ENCODE measurements at places on chromosomes 5 and 9.
A peak's percentile ranks its signal among the peaks of the same experiment; 100 is the strongest.

- DNase-seq, result no peak
Observed at GRCh38 chr9:110440796-110441195, 103.1 kb upstream of the TXNDC8 start.

DNA sequence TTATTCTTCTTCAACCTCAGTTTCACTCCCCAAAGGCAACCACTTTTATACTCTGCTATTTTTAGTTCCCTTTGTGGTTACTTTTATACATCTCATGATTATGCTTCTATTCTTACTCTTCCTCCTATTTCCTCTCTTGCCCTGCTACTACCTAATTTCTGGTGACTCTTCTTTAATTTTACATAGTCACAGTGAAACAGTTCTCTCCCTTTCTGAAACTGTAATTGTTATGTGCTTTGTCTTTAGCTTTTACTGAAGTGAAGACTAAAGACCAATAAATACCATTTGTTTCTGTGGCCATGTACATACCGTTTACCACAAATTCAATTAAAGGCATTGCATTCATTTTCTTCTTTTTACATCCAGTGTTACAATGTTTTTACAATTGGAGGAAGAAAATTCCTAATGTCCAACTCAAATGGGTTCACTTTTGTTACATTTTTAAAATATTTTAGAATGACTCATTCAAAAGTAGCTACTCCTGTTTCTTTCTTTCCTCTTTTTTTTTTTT is 410.6 kb downstream of the PSAT1 start:
- DNase-seq, result no peak

DNA sequence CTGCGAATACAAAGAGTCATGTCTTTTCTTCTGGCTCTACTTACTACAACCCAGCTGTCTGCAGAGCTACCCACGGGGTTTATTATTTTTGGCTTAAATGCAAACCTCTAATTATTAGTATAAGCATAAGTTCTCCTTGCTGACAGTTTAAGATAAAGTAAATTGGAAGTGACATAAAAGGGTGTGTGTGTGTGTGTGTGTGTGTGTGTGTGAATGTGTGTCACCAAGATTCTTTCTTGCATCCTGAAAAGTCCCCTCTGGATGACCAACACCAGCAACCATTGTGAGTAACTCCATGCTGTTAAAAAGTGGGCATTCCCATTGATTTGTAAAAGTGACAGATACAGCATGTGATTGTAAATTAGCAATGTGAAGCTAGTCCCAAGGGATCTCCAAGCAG is 803.8 kb upstream of the ZNF608 start:
- no peak for DNase-seq

DNA sequence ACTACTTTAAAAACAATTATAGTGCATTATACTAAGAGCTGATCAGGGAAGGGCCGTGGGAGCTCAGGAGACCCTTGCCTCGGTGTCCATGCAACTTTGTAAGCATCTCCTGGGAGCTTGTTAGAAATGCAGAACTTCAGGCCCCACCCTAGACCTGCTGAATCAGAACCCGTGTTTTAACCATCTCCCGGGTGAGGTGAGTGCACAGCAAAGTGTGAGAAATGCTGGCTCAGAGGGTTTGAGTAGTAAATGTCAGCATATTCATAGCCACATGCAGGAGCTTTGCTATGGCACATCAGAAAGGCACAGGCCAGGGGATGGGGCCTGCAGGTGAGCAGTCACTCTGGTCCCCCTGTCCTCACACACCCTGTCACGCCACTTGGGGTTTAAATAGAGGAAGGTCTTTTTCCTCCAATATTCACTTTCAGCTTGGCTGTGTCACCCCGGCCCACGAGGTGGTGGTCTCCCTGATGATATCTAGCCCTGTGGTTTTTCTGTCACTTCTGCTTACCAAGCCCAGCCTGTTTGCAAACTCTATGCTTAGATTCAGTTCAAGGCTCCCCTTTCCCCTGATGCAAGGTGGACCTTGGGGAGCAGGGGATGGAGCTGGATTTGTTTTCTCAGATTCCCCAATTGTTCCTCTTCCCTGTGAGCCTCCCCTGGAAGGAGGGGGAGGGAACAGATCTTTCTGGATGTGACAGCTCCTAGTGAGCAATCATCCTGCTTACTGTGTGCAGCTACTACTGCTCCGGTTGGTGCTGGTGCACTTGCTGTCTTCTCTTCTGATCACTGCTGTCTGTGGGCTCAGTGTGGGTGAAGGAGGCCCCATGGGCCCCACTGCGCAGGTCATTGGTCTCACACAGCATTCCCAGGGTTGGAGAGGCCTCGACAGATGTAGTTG is 51.8 kb upstream of the TGFBR1 start:
- DNase-seq, result no peak

- DNase-seq, result no peak
Observed at GRCh38 chr9:6305954-6306563, 22.1 kb upstream of the TPD52L3 start.

- no peak for DNase-seq
Observed at GRCh38 chr9:79360387-79361347, 211.1 kb upstream of the TLE4 start.

- no peak for DNase-seq
Observed at GRCh38 chr5:143721925-143722324, 90.0 kb upstream of the HMHB1 start.

- no peak for DNase-seq
Observed at GRCh38 chr5:34498572-34498971, 157.6 kb upstream of the RAI14 start.

- no peak for DNase-seq
Observed at GRCh38 chr5:170166101-170166500, 60.4 kb downstream of the FOXI1 start.

DNA sequence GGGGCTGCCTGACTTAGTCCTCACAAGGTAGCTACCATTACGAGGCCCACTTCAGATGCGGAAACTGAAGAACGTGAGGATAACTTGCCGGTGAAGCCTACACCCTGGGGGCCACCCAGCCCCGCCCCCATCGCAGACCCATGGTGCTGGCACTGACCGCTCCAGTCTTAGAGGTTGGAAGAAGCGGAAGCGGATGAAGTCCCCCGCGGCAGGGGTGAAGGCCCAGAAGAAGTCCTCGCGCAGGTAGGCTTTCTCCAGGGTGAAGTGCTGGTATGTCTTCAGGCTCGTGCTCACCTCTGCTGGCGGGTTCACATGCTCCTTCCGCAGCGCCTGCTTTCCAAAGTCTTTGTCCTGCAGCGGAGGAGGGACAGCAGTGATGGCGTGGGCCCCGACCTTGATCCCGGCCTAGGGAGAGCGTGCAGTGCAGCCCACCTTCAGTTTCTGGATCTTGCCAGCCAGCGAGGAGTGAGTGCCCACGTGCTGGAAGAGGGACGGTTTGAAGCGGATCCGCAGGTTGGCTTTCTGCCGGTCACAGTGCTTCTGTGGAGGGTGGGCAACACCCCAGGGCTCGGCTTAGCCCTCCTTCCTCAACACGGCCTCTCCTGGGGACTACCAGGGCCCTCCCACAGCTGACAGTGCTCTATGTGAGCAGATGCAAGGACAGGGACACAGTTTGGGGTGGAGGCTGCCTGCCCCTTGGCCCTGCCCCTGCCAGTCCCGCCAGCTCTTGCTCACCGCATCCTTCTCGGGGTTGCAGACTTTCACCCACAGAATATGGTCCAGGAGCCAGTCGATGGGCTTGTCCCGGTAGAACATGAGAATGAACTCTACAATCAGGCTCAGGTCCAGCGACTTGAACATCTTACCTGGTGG is 5.2 kb downstream of the LTC4S start:
- DNase-seq, result no peak

- no peak for DNase-seq
Observed at GRCh38 chr5:71533142-71533541, 54.0 kb upstream of the MCCC2 start.

DNA sequence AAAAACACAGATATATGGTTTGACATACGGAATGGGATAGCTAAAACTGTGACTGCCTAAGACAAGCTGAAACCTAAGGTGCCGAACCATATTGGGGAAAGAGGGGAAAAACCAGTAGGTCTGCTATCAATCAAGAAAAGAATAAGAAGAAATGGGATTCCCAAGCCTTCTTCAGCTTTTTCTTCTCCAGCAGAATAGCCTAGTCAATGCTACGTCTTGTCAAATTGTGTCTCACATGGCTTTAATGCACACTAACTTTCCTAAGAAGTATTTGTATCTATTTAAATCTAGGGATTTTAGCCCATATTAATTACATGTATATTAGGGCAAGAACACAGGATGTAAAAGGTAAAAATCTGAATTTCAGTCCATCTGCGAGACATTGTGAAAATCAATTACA is 797 bp upstream of the FBXO38 start:
- DNase-seq, result no peak

GRCh38 chr5:89996890-89997289 is 412.7 kb downstream of the CETN3 start:
- DNase-seq, result no peak

DNA sequence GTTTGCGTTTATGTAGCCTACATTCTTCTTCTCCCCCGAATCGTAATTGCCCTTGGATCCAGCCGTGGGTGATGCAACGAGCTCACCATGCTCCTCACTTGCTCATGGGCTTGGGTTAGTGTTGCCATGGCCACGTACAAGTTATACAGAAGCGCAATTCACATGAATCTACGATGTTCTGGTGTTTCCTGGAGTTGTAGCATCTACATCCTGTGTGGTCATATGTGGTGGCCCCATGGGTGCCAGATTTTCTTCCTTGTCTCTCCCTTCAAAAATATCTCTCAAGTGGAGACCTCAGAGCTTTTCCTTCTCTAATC is 115.3 kb downstream of the TLE4 start:
- peak; percentile 43 for DNase-seq

DNA sequence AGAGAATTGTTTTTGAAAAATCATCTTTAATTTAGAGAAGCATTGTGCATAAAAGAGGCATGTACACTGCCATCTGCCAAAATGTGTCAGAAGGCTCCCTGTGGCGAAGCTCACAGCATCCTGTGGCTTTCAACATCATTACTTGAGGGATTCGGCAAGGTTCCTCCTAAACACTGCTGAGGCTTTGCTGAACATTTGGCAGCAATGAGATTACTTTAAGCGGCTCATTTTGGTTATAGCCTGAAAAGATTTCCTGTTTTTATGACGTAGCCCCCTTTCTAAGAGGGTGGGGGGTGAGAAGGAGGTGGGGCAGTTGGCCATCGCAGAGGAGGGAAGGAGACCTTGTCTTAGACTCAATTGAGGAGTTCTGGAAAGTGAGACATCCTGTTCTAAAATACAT is 469.4 kb downstream of the RASEF start:
- no peak for DNase-seq

DNA sequence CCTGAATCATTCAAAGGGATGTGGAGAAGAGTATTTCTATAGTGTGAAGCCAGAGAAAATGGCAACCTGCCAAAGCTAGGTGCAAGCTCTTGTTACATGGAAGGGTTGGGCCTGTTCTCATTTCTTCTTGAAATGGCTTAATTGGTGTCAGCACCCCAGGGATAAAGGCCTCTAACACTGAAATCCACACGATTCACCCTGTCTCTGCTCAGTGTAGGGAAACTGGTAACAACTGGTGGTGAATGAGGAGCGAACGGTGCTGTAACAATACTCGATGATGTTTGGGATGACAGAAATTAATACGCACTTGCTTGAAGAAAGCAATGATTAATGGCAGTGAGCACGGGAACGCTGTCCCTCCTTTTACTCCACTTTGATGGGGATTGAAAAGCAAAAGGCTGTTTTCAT is 16.2 kb downstream of the PBX3 start:
- DNase-seq, result no peak

DNA sequence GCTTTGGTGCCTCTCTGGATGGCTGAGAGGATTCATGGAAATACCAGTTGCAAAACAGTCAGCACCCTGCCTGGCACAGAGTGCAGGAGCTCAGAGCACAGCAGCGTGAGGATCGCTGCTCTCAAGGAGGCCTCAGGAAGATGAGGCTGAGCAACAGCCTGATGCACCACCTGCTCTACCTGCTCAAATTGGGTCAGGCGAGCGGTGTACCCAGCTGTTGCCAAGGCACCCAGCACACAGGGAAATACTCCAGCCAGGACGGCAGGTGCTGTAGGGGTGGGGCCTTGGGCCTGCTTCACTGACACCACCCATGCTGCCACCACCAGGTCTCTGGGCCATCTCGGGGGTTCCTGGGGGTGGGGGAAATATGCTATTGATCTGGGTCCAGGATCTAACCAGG is 4.3 kb downstream of the EEIG1 start:
- no peak for DNase-seq

DNA sequence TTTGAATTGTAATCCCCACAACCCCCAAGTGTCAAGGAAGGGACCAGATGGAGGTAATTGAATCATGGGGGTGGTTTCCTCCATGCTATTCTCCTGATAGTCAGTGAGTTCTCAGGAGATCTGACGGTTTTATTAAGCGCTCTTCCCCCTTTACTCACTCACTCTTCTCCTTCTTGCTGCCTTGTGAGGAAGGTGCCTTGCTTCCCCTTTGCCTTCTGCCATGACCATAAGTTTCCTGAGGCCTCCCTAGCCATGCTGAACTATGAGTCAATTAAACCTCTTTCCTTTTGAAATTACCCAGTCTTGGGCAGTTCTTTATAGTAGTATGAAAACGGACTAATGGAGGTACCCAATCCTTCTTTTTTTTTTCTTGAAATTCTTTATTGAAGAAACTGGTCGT is 2.2 kb upstream of the CEP120 start:
- DNase-seq, result no peak

GRCh38 chr9:88680505-88681160 is 145.7 kb downstream of the NXNL2 start:
- no peak for DNase-seq

DNA sequence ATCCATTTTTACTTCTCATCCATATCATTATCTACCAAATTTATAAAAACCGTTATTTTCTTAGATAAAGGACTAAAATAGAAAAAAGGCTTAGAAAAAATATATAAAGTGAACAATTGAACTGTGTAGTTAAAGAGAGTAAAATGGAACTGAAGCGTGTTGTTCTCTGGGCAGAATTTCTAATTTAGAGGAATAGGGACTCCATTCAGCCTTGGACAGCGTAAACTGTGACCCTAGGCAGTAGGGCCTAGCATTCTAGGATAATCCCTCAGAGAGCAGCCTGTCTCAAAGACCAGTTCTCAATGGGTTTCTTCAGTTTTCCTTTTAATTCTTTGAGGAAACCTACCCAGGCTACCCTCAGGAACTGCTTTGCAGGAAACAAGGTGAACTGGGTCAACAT is 11.1 kb downstream of the ZNF462 start:
- DNase-seq, result no peak

GRCh38 chr9:131759017-131759647 is 19.3 kb upstream of the RAPGEF1 start:
- DNase-seq, result no peak

GRCh38 chr5:175133185-175133584 is 310.8 kb downstream of the DRD1 start:
- no peak for DNase-seq

GRCh38 chr5:175102717-175103116 is 341.3 kb downstream of the DRD1 start:
- DNase-seq, result no peak

- DNase-seq, result no peak
Observed at GRCh38 chr5:24135536-24135935, 509.2 kb downstream of the CDH10 start.

GRCh38 chr9:105978336-105978735 is 284.0 kb downstream of the TMEM38B start:
- no peak for DNase-seq

- no peak for DNase-seq
Observed at GRCh38 chr9:92735636-92736562, 28.7 kb downstream of the BICD2 start.

All from stimulated activated CD8-positive, alpha-beta memory T cell treated with anti-CD3 and anti-CD28 coated beads, Interleukin-4, amount 100 ng/mL, for 48 hours (primary cell).